ENCODE measurements at places on chromosomes 16 and 17.
A peak's percentile ranks its signal among the peaks of the same experiment; 100 is the strongest.

GRCh38 chr16:62596125-62596524 is 559.9 kb upstream of the CDH8 start:
- DNase-seq: no peak

DNA sequence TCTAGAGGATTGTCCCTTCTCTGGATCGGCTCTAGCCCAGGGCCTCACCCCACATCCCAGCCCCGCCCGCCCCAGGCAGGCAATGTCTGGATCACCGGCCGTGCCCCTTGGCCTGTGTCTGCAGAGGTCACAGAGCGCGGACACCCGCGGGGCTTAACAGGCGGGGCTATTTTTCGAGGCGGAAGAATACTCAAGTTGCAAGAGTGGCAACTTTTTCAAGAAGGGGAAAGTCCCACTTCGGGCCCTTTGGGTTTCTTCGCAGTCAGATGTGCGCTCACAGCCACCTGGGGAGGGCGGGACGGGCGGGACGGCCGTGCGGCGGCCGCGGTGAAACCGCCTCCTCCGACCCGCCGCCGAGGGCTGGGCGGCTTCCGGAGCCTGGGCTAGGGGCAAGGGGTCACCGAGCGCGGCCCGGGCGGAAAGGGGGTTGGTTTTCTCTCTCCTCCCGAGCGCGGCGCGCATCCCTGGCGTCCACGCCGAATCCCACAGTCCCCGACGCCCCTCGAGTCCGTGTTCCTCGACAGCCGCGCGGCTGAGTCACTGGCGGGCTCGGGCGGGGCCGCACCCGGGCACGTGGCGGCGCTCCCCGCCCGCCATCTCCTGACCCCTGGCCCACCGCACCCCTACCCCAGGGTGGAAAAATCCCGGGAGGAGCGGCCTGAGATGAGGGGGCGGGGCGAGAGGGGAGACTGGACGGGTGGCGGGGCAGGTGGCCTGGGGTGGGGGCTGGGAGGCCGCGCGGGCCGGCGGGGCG is 1.2 kb upstream of the PFN1 start:
- peak; percentile 94 for DNase-seq

DNA sequence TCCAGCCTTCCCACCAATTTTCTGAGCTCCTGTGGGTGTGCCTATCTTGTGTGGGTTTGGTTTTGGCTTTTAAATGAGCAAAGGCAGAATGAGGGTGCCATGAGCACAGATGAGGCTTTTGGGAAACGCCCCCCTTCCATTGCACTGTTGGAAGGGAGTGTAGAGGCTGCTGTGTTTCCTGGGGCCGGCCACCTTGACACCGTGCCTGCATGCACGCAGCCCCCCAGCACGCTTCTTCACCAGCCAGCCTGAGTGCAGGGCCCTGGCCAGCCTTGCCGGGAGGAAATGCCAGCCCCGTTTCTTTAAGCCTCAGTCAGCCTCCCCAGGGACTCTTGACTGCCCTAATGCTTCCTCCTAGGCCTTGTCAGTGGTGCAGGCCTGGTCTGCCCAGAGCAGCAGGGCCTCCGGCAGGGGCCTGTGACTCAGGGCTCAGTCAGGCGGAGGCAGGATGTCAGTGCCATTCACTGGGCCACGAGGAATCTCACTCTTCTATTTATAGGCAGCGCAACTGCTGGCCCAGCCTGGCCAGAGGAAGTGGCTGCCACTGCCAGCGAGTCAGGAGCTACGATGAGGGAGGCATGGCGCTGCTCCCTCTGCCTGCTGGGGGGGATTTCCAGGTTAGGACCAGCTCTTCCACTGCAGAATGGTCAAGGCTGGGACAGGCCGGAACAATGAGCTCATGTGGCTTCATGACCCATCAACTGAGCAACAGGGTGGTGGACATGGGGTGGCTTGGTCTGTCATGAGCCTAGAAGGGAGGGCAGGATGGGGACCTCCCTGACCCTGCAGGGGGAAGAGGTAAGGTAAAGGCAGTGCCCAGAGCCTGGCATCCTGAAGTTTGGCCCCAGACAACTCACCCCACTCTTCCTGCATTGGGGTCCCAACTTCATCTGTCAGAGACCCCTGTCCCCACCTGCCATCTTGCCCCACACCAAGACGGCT is 205.2 kb downstream of the RAB11FIP4 start:
- no peak for DNase-seq

DNA sequence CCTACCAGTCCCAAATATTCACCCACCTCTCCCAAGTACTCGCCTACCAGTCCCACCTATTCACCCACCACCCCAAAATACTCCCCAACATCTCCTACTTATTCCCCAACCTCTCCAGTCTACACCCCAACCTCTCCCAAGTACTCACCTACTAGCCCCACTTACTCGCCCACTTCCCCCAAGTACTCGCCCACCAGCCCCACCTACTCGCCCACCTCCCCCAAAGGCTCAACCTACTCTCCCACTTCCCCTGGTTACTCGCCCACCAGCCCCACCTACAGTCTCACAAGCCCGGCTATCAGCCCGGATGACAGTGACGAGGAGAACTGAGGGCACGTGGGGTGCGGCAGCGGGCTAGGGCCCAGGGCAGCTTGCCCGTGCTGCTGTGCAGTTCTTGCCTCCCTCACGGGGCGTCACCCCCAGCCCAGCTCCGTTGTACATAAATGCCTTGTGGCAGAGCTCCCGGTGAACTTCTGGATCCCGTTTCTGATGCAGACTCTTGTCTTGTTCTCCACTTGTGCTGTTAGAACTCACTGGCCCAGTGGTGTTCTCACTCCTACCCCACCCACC is 29.8 kb downstream of the POLR2A start:
- DNase-seq: no peak

- no peak for DNase-seq
Measured at GRCh38 chr17:76791053-76791980, 53.4 kb downstream of the MFSD11 start.

GRCh38 chr16:82924075-82924854 is 297.5 kb downstream of the CDH13 start:
- DNase-seq: no peak

DNA sequence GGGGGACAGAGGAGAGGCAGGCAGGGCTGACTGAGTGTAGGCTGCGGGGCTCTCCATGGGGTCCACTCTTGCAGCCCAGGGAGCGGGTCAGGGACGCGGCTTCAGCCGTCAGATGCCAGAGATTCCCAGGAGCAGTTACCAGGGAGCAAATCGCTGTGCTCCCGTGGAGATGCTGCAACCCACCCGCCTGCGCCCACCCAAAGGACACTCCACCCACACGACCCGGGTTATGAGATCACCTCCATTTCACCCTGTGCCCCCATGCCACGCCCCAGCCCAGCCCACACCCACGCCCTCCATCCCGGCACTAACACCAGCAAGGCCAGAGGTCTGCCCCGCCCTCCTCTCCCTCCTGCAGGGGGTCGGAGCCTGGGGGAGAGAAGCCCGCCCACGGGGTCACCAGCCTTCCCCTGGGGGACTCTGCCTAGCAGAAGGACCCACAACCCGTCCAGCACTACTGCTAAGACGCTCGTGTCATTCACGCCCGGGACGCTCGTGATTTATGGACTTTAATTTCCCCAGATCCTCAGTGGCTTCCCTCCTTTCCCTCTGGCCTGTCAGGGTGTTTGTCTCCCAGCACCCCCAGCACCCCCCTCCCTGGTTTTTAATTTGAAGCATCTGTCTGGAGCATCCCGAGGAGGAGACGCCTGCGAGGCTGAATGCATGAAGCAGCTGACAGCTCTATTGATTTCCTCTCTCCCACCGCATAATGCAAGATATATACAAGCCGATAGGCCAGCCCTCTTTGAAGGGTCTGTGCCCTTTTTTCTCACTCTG is 6.7 kb upstream of the RPL38 start:
- DNase-seq: no peak
